ENCODE measurements at places on chromosomes 6 and 20. TPM values are rescaled to one million over a fixed set of nuclear protein-coding genes. Genes with fewer than 3 reads are reported as not detected.

The RAET1L gene
- not detected for polyA plus RNA-seq

DNA sequence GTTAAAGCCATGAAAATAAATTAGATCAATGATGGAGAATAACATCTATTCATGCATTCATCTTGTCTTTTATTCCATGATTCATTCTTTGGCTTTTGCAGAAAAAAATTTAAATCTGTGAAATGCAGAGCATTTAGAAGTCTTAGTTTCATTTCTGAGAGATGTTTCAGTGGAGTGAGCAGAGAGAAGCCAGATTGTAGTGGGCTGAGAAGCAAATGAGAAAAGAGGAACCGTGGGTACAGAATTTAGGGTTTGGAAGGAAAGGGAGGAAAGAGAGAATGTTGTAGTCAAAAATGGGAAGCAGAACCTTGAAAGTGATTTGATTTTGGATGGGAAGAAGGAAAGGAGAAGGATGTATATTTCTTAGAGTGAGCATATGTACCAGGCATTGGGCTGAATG lies 260.3 kb upstream of the MAN1A1 start:
- DNase-seq: no peak

GRCh38 chr6:28124350-28124970 lies at the start of gene ZSCAN16:
Gene ZSCAN16 (plus strand): TSS chr6:28124609. CDS start chr6:28125444, 835 bp downstream.
- DNase-seq: peak; percentile 77

- no peak for DNase-seq
Measured at GRCh38 chr6:83615025-83615999, 93.6 kb downstream of the SNAP91 start.

DNA sequence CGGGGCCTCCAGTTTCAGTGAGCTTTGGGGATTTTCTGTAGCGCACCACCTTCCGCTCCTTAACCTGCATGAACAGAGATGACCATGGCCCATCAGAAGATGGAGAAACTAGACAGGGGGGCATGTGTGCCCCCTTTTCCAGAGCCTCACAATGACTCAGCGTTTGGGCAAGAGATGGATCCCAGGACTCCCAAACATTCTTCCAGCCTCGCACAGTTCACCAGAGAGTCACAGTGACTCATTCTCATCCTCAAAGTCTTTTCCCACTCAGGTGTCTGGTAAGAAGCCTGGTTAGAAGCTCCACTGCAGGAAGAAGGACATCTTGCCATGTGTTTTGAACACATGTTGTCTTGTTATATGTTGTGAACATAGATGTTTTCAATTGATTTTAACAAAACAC lies 76.2 kb upstream of the FRMD1 start:
- DNase-seq: no peak

DNA sequence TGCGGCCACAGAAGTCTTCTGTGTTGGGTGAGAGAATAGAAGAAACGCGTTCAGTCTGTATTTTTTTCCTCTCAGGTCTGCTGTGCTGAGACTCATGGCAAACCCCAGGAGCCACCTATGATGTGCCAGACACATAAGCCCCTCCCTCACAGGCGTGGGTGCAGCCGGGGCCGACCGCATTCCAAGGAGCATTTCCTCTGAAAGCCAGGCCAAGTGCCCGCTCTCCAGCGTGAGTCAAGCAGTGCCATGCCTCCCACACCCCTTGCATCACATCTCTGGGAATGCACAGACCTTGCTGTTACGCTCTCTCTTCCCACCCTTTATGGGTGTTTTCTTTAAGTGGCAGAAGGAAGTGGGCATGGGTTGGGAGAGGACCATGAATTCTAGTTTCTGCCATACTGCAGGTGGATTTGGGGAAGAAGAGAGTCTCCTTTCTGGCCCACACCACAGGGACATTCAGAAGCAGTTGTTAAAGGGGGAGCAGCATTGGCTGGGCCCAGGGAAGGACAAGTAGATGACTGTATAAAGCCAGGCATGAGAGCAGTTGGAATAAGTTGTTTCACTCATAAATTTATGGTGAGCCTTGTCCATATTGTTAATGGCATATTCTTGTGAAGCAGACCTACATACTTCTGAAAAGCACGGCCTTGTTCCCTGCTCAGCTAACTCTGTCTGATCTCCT lies 37.1 kb upstream of the TFAP2A start:
- DNase-seq: no peak

- DNase-seq: no peak
Measured at GRCh38 chr6:12096342-12096741, 84.2 kb downstream of the HIVEP1 start.

DNA sequence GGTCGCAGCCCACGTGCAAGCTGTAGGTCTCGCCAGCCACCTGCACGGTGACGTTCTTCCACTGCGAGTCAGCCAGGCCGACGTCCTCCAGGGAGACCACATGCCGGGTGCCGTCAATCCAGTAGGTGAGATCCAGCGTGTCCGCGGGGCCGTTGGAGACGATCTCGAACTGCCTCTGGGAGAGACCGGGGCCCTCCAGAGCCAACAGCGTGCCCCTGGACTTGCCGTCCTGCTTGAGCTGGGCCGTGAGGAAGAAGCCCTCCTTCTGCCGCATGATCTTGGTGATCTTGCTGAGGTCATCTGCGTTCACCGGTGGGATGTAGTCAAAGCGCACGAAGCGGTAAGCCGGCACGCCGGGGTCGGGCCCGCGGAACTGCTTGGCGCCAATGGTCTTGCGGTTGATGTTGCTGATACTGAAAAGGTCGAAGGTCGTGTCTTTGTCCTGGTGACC lies 5.1 kb downstream of the THBS2 start:
- DNase-seq: no peak

GRCh38 chr6:96899019-96899418 lies 1.3 kb upstream of the NDUFAF4 start:
- DNase-seq: peak; percentile 23
